Suppressor macrophage treated with lipopolysaccharide for 4 hours (primary cell): ENCODE measurements at places on chromosomes 2 and 18.

DNA sequence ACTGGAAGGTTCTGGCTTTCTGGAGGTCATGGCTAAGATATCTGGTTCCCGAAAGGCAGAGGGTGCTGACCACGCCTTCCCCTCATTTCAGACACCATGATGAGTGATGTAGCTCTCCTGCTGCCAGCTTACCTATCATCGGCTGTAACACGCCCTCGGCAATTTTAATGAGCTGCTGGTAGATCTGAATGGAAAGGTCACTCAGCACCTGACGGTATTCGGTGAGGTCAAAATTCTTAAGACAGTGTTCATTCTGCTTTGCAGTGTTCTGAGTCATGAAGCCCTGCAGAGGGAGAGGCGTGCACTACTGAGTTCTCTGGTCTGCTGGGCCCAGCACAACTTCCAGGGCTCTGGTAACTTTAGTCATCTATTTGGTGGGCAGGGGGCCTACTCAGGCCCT is 25.7 kb upstream of the ACAA2 start:
- no peak for DNase-seq

- DNase-seq, result peak; percentile 45
Observed at GRCh38 chr18:13217971-13218367, 591 bp upstream of the LDLRAD4 start.

DNA sequence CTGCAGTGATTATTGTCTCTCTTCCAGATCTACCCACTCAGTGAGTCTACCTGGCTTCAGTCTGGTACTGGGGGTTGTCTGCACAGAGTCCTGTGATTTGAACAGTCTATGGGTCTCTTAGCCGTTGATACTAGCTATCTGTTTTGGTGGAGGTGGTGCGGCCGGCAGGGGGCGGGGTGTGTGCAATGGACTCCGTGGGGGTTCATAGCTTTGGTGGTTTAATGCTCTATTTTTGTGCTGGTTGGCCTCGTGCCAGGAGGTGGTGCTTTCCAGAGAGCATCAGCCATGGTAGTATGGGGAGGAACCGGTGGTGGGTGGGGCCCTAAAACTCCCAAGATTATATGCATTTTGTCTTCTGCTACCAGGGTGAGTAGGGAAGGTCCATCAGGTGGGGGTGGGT is 1120.1 kb upstream of the FAM98A start:
- DNase-seq, result no peak

DNA sequence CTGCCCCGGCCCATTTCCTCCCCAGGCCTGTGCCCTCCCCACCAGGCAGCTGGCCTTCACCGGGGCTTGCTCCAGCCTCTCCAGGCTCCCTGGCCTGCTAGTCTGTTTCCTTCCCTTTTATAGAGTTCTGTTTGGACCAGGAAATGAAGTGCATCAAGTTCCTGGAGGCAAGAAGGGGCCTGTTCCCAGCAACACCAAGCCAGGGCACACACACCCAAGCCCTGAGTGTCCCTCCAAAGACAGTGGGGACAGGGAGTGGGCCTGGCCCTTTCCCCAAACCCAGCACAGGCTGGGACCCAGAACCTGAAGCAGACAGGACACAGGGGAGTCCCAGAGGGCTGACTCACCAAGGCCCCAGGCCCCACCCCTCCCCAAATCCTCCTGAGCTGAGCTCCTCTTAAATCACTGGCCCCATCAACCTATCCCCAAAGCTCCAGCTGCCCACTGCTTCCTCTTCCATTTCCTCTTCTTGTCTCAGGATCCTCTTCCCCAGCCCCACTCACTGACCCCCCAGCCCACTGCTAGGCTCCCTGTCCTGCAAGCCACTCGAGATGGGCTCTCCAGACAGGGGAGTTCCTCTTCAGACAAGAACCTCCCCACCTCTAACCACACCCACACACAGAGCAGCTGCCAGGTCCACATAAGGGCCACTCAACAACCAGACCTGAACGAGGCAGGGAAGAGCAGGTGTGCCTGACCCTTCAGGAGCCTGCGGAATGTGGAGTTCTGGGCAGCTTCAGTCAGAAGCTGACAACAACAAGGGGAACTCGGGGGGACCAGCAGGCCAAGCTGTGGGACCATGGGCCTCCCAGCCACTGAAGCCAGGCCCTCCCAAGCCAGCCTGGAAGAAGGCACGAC is 74.2 kb downstream of the TNS1 start:
- peak; percentile 45 for DNase-seq

DNA sequence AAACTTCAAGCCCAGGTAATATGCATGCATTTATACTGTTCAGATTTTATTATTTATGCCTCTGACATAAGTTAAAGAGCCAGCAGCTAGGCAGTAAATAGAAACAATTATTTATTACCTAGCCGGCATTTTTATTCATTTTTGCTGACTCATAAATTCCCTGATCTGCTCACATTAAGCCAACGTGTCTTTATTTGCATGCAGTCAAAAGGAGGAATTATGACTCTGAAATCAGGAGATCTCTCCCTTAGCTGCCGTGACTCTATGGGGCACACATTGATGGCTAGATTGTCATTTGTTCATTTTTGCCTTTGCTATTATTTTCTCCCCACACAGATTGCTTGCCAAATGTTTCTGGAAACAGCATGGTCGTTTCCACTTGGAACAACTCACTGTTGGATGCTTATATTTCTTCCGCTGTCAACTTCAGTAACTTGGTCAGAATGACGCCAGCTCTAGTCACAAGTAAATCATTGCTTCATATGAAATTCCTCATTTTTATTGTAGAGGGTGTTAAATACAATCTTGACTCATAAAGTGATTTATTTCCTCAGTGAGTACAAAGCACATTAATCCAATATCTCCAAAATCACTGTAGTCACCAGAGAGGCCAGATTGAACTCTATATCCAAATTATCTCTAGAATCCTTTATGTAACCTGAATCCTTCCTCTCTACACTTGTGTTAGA is 15.9 kb upstream of the ZBTB14 start:
- DNase-seq, result peak; percentile 64

DNA sequence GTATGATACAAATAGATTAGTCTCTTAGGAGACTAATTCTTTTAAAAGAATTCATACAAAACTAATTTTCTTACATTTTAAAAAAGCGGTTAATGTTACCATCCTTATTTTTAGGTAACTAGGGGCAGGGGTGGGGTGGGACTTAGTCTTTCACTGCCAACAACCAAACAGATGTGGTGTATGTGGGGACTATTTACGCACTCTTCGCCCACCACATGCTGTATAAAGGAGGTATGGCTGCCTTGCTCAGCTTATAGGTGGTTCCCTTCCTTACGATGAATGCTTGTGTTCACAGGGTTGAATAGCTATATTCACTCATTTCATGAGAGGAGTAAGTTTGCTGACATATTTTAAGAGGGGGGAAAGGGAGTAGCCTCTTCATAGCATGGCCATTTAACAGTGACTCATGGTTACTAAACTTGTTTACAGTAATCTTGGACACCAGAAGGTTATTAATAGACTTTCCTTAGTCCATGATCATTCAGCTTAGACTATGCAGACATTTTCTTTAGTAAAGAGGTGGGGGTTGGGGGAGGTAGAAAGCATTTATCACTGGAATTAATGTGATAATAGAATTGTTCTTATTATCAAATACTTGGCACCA is 61.8 kb downstream of the CAB39 start:
- peak; percentile 65 for DNase-seq

DNA sequence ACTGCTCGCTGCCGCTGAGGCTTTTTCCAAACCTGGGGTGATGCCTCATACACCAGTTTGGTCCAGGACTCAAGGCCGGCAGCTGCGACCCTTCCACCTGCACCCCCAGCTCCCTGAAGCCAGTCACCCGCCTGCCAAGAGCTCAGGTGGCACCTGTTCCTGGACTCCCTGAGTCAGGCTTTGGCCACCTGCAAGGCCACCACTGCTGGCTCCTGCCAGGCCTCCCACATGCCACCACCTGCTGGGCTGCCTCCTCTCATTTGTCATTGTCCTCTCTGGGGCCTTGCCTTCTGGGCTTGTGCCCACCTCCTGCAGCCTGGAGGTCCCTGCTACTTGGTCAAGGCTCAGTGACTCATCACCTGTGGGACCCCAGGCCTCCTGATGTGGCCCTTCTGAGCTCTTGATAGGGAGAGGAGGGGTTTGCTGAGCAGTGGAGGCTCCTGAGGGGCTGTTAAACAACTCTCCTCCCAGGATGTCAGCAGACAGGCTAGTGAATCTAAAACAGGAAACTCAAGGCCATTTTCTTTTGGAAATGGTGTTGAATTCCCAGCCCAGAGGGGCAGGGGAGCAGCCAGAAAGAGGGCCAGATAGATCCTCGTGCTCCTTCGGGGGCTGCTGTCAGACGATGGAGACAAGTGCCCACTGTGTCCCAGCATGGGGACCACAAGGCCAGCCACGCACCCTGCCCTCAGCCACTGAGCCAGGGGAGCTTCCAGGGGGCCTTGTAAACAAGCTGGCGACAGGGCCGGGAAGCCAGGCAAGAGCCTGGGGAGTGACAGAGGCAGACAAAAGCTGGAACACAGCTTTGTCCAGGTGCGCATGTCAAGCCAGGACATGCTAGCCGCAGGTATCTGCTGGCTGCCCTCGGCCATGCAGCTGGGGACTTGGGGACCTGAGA is 416.8 kb downstream of the LRATD1 start:
- DNase-seq, result no peak

DNA sequence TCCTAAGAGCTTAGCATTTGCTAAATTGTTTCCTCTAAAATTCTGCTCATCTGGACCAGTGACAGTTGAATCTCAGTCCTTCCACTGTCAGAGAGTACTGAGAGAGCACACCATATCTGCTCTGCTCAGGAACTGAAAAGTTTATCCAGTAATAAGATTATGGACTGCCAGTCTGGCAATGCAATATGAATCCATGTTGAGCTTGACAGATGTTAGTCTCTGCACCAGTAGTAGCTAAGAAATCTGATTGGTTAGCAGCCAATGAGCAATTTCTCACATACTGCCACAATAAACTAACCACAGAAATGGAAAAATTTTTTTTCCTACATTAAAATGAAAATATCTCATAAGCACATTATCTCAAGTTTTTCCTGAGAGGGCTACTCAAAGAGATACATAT is 2.3 kb downstream of the PRKD3 start:
- DNase-seq, result no peak

- DNase-seq, result no peak
Observed at GRCh38 chr2:46803911-46804670, 111.5 kb downstream of the MCFD2 start.

DNA sequence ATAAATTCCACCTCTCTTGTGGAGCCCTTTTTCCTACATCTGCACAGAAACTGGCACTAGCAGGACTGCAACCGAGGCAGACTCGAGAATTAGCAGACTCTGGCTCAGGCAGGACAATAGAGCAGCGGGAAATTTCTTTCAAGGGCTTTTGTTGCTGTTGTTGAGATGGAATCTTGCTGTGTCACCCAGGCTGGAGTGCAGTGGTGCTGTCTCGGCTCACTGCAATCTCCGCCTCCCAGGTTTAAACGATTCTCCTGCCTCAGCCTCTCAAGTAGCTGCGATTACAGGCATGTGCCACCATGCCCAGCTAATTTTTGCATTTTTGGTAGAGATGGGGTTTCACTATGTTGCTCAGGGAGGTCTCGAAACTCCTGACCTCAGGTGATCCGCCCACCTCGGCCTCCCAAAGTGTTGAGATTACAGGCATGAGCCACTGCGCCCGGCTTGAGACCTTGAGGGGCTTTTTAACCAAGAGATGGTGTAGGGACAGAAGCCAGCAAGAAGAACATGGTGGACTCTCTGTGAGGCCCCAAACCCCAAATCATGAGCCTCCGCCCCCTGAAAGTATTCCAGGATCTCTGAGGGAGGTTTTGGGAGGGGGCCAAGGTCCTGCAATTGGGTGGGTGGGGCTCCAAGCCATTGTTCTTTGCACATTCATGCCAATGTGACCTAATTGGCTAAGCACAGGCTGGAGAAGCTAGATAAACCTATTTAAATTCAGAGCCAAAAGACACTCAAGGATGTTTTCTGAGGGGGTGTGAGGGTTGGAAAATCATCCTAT is 68.4 kb upstream of the MSH2 start:
- DNase-seq, result no peak
